Gastrocnemius medialis (tissue), 4 donors: ENCODE measurements at places on chromosomes 2 and 18. TPM values are rescaled to one million over a fixed set of nuclear protein-coding genes. Genes with fewer than 3 reads are reported as not detected.

The CCDC74A gene
- total RNA-seq: 0.24 TPM

The TUBA3E gene
- total RNA-seq: not detected

The EMILIN2 gene
- total RNA-seq: 5.4 TPM

The DQX1 gene
- not detected for total RNA-seq

The KIAA2012 gene
- not detected for total RNA-seq

The IMMT gene
- total RNA-seq: 83.5 TPM

The AKAIN1 gene
- total RNA-seq: not detected

The C2orf74 gene
- total RNA-seq: 19.2 TPM

The DIPK1C gene
- 0.07 TPM for total RNA-seq

The FIGN gene
- total RNA-seq: 3.1 TPM

The FZD7 gene
- 6.7 TPM for total RNA-seq

The HOXD8 gene
- 12.0 TPM for total RNA-seq

The GAL3ST2 gene
- total RNA-seq: not detected

The ONECUT2 gene
- not detected for total RNA-seq

The EGR4 gene
- not detected for total RNA-seq

The SCN1A gene
- total RNA-seq: not detected

The SLC5A7 gene
- 0.04 TPM for total RNA-seq

The ANKRD36C gene
- total RNA-seq: 1.2 TPM

The UGT1A1 gene
- not detected for total RNA-seq

The SH3BP4 gene
- 13.5 TPM for total RNA-seq

The LRATD1 gene
- 4.9 TPM for total RNA-seq

The GALR1 gene
- not detected for total RNA-seq

The COL6A3 gene
- 150 TPM for total RNA-seq

The ZNF396 gene
- total RNA-seq: 0.47 TPM

The TRABD2A gene
- total RNA-seq: 0.97 TPM

The GBX2 gene
- total RNA-seq: not detected

The ANKRD62 gene
- total RNA-seq: not detected

The TIGD1 gene
- total RNA-seq: 3.0 TPM

The OTOF gene
- 0.46 TPM for total RNA-seq

The CCBE1 gene
- 2.7 TPM for total RNA-seq

The CAPN14 gene
- total RNA-seq: not detected

The GRHL1 gene
- 0.29 TPM for total RNA-seq

The NYAP2 gene
- total RNA-seq: 0.36 TPM

The CSRNP3 gene
- 0.27 TPM for total RNA-seq

The CIB4 gene
- not detected for total RNA-seq

The SLC4A1AP gene
- total RNA-seq: 44.2 TPM

The SKOR2 gene
- total RNA-seq: not detected

The PKDCC gene
- 164 TPM for total RNA-seq

The IHH gene
- not detected for total RNA-seq

The IKZF2 gene
- total RNA-seq: 7.1 TPM

The TBR1 gene
- total RNA-seq: not detected

The DPP4 gene
- total RNA-seq: 4.9 TPM

The CNGA3 gene
- not detected for total RNA-seq

The TFPI gene
- 30.7 TPM for total RNA-seq

The DPP10 gene
- not detected for total RNA-seq

The FBXO48 gene
- total RNA-seq: 1.7 TPM

The AQP12B gene
- total RNA-seq: not detected

The SERPINB11 gene
- not detected for total RNA-seq

The TMEM37 gene
- 0.49 TPM for total RNA-seq
